Central memory CD8-positive, alpha-beta T cell (primary cell): ENCODE measurements at places on chromosomes 4 and X.

GRCh38 chrX:24124244-24124799 lies 25.2 kb upstream of the ZFX start:
- no peak for DNase-seq

DNA sequence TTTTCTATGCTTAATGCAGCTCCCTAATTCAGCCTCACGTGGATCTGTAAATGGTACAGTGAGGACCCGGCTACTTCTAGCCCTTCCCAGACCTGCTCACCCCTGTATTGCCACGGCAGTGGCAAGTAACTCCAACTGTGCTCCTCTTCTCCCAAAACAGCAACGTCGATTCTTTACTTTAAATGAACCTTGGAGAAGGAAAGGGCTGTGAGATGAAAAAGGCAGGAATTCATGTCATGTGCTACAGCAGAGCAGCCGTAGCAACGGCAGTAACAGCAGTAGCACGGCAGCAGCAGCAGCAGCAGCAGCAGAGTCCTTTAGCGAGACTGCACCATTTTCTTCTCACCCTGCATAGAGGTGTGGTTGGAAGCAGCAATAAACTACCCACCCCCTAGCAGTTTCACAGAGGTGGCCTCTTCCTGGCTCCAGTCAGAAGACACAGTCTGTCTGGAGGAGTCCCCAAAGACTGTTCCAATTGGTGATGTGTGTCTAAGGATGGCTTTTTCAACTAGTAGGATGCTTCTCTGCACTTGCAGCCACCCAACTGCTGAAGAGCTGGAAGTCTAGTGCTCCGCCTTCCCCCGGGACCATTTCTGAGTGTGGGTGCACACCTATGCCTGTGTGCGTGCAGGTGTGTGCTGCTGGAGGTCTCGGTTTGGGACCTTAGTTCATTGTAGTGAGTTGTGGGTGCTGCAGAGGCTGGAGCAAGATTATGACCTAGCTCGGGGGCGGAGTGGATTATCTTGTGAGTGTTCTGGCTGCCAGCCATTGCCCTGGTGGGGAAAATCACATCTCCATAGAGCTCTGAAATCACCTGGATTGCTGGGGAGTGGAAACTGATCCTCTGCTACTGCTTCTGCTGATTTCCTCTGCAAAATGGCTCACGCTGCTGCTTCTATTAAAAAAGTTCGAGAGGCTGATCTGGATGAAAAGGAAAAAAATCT lies 67.2 kb downstream of the ANK2 start:
- DNase-seq, result no peak

DNA sequence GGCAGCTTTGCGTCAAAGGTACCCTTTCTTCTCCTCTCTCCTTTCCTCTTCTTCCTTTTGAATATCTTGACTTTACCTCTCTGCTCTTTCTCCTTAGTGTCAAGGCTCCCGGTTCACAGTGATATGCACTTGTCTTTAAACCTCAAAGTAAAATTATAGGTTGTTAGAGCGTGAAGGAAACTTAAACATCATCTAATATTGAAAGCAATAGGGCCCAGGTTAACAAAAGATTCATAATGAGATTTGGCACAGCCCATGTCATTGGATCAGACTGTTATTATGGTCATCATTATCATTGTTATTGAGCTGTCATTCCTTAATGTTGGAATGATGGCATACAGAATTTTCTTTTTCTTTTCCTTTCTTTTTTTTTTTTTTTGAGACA lies 32.5 kb downstream of the FTHL17 start:
- no peak for DNase-seq

- no peak for DNase-seq
Measured at GRCh38 chrX:45622042-45622423, 421.4 kb upstream of the DIPK2B start.

DNA sequence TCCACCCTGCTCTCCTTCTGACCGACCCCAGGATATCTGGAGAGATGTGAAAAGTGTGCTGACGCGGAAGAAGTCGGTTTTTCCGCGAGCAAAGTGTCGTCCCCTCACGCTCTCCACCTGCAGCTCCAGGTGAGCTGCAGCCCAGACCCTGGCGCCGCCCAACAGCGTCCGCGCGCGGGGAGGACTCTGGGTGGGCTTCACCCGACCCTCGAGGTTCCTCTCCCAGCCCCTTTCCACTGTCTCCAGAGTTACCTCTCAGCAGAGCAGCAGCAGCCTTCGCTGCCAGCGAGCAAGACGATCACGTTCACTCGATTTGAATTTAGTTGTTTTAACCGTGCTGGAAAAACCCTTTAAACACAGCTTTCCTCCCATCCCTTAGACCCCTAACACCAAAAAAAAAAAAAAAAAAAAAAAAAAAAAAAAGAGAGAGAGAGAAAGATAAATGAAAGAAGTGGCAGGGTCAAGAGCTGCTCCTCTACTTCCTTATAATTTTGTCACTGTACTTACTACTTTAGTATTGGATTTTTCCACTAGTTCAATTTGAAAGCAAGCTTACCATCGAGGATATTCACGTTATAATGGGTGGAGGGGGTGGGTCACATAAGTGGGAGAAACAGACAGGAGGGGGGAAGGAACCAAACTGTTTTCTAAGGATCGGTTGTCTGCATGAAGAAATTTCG lies 758 bp upstream of the NR3C2 start:
- no peak for DNase-seq

DNA sequence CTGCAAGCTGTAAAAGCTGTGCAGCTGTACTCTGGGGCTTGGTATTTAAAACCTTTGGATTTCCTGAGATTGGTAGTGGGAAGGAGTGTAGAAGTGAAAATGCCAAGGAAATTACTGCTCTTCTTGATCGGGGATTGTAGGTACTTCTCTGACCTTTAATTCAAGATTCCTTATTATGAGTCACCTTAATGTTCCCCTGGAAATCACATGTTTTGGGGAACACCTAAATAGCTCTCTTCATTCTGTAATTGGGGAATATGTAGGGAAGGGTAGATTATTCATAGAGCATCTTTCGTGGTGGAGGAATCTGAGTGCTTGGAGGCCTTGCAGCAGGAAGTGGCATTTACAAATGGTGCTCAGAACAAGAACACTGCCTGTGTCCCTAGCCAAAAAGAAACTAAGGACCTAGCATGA lies 137.8 kb downstream of the UCHL1 start:
- no peak for DNase-seq

DNA sequence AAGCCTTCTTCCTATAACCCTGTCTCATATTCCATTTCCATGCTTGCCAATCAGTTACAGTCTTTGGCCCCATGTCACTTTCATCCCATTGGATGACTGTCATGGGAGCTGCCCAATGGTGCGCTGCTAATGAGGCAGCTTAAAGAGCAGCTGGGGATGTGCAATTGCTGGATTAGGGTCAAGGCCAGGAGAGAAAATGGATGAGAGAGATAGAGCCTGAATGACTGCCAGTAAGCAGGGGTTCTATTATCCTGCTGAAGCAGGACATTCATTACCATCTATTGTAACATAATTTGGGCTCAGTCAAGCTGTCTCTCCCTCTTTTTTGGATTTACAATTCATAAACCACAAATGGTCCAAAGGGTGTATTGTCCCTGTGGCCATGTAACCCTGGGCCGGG lies 909.0 kb downstream of the CENPC start:
- DNase-seq, result no peak
